ENCODE measurements at places on chromosomes 13 and 19.

GRCh38 chr13:52412128-52412527 is 6.2 kb upstream of the THSD1 start:
- DNase-seq = no peak

DNA sequence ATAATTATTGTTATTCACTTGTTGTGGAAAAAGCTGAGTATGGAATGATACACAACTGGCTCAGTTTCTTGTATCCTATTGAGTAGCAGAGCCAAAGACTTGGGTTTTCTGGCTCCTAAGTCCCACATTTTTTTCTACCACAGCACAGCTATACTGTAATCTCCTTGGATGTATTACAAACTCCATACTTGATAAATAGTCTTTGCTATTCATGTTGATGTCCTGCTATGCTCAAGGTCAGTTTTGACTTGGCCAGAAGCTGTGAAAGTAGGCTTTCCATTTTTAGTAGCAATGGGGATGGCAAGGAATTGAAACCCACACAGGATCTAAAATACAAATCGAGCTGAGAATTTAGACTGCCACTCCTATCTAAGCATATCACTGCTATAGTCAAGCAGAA is 79.1 kb downstream of the B3GLCT start:
- DNase-seq = no peak

- no peak for DNase-seq
These were observed 5.7 kb downstream of the HOOK2 start for GRCh38 chr19:12769689-12770088.

DNA sequence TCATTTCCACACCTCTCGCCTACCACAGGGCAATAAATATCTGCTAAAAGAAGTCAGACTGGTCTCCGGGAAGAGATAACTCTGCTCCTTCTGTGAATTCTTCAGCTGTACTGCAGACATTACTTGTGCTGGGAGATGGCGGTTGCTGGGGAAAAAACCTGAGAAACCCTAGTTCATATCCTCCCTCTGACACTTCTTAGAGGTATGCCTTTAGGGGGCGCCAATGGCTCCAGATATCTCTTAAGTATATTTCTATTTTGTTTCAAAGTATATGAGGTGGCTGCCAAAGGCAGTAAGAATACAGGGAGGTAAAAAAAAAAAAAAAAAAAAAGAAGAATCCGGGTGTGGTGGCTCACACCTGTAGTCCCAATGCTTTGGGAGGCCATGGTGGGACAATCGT is 175.2 kb downstream of the PAN3 start:
- DNase-seq = no peak

GRCh38 chr13:42255886-42256285 is 16.1 kb upstream of the AKAP11 start:
- DNase-seq = no peak

- no peak for DNase-seq
These were observed 38.7 kb downstream of the SKA3 start for GRCh38 chr13:21137696-21138095.

DNA sequence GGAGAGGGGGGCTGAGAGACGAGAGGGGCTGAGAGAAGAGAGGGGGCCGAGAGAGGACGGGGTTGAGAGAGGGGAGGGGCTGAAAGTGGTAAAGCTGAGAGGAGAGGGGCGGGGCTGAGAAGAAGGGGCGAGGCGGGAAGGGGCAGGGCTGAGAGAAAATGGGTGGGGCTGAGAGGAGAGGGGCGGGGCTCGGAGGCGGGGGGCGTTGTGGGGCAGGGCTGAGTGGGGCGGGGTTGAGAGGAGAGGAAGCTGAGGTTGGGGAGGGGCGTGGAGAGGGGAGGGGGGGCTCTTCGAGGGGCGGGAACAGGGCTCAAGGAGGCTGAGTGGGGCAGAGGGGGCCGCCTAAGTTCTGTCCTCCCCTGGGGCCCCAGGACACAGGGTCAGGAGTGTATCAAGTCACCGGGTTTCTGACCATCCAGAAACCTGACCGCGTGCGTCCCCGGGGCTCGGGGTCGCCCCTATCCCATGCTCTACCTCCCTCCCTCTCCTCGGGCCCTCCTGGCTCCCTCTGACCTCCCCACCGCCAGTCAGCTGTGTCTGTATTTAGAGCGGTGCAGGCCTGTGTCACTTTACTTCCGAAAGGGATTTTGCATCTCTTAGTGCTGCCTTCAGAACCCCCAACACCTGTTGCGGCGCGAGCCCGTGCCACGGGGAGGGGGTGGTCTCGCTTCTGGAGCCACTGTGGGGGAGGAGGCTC is 38.6 kb upstream of the SEMA6B start:
- DNase-seq = no peak

- DNase-seq = no peak
These were observed 37.3 kb downstream of the COL4A1 start for GRCh38 chr13:110269509-110270185.

DNA sequence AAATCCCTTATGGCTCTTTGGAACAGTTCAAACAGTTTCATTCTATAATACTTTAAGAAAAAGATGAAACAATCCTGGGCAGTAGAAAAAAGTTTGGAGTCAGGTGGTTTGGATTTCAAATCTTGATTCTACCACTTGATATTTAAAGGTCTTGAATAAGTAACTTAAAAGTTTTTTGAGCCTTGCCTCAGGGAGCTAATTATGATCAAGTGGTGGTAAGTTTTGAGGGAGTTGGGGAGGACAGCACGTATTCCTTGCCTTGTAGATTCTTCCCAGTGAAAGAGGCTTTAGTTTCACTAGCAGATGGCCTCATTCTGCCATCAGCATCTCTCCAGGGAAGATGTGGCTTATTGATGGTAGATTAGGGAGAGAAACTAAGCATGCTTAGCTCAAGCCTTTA is 168.4 kb upstream of the CSNK1A1L start:
- DNase-seq = no peak

GRCh38 chr19:39515551-39516191 is 732 bp downstream of the SELENOV start:
- no peak for DNase-seq

- no peak for DNase-seq
These were observed 67.4 kb downstream of the STK24 start for GRCh38 chr13:98509271-98510155.

- DNase-seq = no peak
These were observed 16.5 kb upstream of the CACTIN start for GRCh38 chr19:3642987-3643673.

DNA sequence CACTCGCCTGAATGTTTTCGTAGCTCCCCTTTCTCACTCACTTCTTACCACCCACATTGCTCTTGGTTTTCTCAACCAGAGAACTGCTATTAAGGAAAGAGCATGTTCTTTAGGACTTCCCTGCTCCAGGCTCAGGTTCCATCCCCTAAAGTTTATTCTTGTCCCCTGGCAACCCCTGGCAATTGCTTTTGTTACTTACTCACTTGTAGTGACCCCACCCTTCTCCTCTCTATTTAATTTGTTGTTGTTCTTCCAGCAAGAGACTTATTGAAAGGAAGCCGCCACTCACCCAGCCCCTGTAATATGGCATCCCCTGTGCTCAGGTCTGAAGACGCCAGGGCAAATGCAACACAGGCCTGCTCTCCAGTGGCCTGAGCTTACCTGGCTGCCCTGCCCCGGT is 233.7 kb upstream of the SOX21 start:
- DNase-seq = no peak

DNA sequence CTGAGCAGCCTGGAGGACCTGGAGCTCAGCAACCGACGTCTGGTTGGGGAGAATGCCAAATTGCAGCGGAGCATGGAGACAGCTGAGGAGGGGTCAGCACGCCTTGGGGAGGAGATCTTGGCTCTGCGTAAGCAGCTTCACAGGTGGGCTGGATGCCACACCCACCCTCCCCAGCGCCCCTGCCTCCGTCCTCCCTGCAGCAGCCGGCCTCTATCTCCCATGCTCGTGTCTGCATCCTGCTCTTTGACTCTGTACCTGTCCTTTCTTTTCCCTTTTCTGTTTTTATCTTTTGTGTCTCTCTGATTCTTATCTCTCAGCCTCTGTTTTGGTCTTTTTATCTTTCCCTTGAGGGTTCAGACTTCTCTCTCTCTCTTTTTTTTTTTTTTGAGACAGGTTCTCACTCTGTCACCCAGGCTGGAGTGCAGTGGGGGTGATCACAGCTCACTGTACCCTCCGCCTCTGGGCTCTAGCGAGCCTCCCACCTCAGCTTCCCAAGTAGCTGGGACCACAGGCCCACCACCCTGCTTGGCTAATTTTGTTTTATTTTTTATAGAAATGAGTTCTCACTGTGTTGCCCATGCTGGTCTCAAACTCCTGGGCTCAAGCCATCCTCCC is 10.1 kb downstream of the KASH5 start:
- no peak for DNase-seq
